Stimulated activated memory B cell treated with anti-CD40 and anti-IgM and Interleukin-4, amounts not matched to agents 10 μg/mL and 1 μg/mL and 100 μg/mL, for 72 hours (primary cell): ENCODE measurements at places on chromosomes 5 and 9.

- peaks cover 35% of the 10 kb centered on the region for H3K27me3 ChIP-seq
- no peaks in the 10 kb centered on the region for H3K36me3 ChIP-seq
- no peak overlapping the region for H3K4me3 ChIP-seq
- H3K4me1 ChIP-seq: no peaks in the 10 kb centered on the region
- no peak for ATAC-seq
- no peak overlapping the region for H3K27ac ChIP-seq
These were observed 8.6 kb upstream of the GLIS3 start for GRCh38 chr9:4308482-4308881.

GRCh38 chr9:115000217-115000639 is 69.8 kb upstream of the TNFSF8 start:
- peaks cover 33% of the 10 kb centered on the region for H3K27me3 ChIP-seq
- peaks cover 13% of the 10 kb centered on the region for H3K4me1 ChIP-seq
- no peak overlapping the region for H3K27ac ChIP-seq
- no peaks in the 10 kb centered on the region for H3K36me3 ChIP-seq
- ATAC-seq: peak; percentile 75

DNA sequence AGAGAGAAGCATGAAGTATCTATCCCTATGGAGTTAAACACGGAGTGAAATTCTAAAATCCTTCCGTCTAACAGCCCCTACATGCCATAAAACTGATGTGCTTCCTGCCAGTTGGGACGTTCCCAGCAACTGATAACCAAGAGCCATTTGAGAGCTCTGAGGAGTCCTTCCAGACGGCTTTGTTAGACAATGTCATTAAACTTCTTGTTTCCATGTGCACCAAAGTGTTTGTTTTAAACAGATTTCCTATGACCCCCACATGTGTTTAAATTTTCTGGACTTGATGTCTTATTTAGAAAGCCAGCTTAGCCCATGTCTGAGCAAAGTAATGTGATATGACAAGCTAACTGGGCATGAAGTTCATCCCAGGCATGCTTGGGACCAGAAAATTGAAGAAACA is 57.2 kb upstream of the LPAR1 start:
- no peak overlapping the region for H3K4me3 ChIP-seq
- no peak overlapping the region for H3K27ac ChIP-seq
- no peaks in the 10 kb centered on the region for H3K36me3 ChIP-seq
- H3K4me1 ChIP-seq: no peaks in the 10 kb centered on the region
- no peaks in the 10 kb centered on the region for H3K27me3 ChIP-seq

DNA sequence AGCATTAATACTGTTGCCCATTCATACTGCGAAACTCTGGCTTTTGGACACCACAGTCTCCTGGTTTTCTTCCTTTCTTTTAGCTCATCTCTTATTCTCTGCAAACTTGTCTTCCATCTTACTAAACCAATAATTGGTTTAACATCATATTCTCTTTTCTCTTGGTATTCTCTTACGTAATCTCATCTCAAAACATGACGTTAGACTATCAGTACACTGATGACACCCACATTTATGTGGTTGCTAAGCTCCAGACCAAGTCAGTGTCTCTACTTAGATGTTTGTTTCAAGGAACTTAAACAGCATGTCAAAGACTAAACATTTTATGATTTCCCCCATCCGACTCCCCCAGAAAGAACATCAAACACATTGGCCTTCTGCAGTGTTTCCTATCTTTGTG is 2.1 kb downstream of the PRRC1 start:
- H3K4me1 ChIP-seq: peaks cover 36% of the 10 kb centered on the region
- no peak overlapping the region for H3K27ac ChIP-seq
- no peaks in the 10 kb centered on the region for H3K27me3 ChIP-seq
- no peak overlapping the region for H3K4me3 ChIP-seq

- no peak for ATAC-seq
- H3K27ac ChIP-seq: no peak overlapping the region
- no peaks in the 10 kb centered on the region for H3K27me3 ChIP-seq
- H3K4me1 ChIP-seq: no peaks in the 10 kb centered on the region
These were observed 184.5 kb downstream of the SYK start for GRCh38 chr9:90986161-90986560.

- no peaks in the 10 kb centered on the region for H3K36me3 ChIP-seq
- H3K27me3 ChIP-seq: peaks cover 64% of the 10 kb centered on the region
- no peak for ATAC-seq
- H3K4me1 ChIP-seq: no peaks in the 10 kb centered on the region
These were observed 42.2 kb downstream of the PSD2 start for GRCh38 chr5:139837711-139838380.

GRCh38 chr5:147635882-147636728 is 126.2 kb upstream of the DPYSL3 start:
- no peaks in the 10 kb centered on the region for H3K4me1 ChIP-seq
- H3K27ac ChIP-seq: no peak overlapping the region
- no peaks in the 10 kb centered on the region for H3K36me3 ChIP-seq
- no peak overlapping the region for H3K4me3 ChIP-seq
- no peaks in the 10 kb centered on the region for H3K27me3 ChIP-seq
- ATAC-seq: peak; percentile 36

DNA sequence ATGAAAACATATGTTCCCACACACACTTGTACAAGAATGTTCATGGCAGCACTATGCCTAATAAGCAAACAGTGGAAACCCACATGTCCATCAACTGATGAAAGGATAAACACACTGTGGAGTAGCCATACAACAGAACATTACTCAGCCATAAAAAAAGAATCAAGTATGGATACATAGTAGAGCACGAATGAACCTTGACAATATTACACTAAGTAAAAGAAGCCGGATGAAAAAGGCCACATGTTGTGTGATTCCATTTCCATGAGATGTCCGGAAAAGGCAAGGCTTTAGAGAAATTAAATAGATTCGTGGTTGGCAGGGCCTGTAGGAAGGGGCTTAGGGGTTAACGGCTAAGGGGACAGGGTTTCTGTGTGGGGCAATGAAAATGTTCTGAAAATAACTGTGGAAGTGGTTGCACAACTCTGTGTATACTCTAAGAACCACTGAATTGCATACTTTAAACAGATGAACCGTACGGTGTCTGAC is 51.4 kb downstream of the COL23A1 start:
- no peak for ATAC-seq
- no peaks in the 10 kb centered on the region for H3K36me3 ChIP-seq
- no peak overlapping the region for H3K4me3 ChIP-seq
- H3K27ac ChIP-seq: no peak overlapping the region
- peaks cover 29% of the 10 kb centered on the region for H3K27me3 ChIP-seq

DNA sequence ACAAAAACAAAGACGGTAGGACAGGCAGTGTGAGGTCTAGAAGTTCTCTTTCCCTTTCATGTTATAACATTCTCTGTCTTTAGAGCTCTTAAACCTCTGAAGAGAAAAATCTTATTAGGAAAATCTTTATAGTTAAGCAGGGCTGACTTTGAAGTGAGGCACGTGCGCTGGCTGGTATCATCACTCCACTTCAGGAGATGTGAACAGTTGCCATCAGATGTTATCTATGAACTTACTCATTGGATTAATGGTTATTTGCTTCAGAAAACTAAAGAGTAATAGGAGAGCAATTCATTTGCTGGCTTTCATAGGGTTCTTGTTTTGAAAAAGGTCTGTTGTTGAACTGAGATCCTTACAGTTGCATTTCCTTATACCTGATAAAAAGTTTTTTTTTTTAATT is 25.7 kb downstream of the LRRTM2 start:
- no peak for ATAC-seq
- H3K36me3 ChIP-seq: peaks cover 25% of the 10 kb centered on the region
- no peak overlapping the region for H3K4me3 ChIP-seq
- H3K4me1 ChIP-seq: peaks cover 38% of the 10 kb centered on the region
- H3K27me3 ChIP-seq: no peaks in the 10 kb centered on the region

DNA sequence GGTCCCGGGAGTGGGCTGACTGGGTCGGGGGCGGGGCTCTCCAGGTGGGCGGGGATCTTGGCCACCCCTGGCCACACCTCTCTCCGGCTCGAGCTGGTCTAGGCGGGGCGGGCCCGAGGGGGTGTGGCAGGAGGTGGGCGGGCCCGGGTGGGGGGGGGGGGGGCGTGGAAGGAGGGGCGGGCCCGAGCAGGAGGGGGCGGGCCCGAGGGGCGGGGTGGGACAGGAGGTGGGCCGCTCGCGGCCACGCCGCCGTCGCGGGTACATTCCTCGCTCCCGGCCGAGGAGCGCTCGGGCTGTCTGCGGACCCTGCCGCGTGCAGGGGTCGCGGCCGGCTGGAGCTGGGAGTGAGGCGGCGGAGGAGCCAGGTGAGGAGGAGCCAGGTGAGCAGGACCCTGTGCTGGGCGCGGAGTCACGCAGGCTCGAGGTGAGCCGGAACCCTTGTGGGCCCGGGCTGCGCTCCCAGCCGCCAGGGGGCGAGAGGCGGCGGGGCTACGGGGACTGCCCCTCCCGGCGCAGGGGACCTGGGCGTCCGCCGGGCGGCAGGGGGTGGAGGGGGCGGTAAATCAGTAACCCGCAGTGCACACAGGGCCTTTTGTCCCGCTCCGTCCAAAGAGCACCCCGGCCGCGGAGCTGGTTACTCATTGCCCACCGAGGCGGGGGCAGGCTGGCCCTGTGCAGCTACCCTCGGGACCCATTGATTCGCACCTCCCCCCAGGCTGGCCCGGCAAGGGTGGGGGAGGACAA is at the start of gene FGFR4:
FGFR4 (plus strand) TSS at position 262 of the 744 bp plus-strand sequence. CDS start 2,688 bp downstream, outside the sequence.
- no peaks in the 10 kb centered on the region for H3K36me3 ChIP-seq
- H3K27me3 ChIP-seq: peaks cover 28% of the 10 kb centered on the region
- H3K4me3 ChIP-seq: peak within 1 kb of the TSS; percentile 64

- H3K27me3 ChIP-seq: peaks cover 43% of the 10 kb centered on the region
- ATAC-seq: no peak
- no peaks in the 10 kb centered on the region for H3K4me1 ChIP-seq
- H3K27ac ChIP-seq: no peak overlapping the region
These were observed 173.1 kb downstream of the CACNA1B start for GRCh38 chr9:138050472-138051330.

DNA sequence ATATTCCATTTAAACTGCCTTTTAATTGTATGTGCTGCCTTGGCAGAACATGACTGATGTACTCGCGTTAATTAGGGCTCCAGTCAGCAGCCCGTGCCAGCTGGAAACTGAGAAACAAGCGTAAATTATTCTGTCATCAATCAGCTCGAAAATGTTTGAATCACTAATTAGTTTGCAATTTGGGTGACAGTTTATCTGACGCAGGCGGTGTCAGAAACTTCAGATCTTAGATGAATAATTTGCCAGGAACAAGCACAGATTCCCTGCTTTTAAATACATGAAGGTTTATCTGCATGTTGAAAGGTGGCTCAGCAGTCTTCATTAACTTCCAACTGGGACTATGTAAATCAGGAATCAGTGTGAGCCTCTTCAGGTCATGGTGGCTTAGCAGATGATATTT is 176.0 kb upstream of the TLE4 start:
- no peak overlapping the region for H3K27ac ChIP-seq
- H3K27me3 ChIP-seq: no peaks in the 10 kb centered on the region
- H3K4me1 ChIP-seq: no peaks in the 10 kb centered on the region
- H3K4me3 ChIP-seq: no peak overlapping the region
- H3K36me3 ChIP-seq: no peaks in the 10 kb centered on the region

GRCh38 chr5:120361941-120362340 is 102.2 kb upstream of the PRR16 start:
- ATAC-seq: no peak
- H3K4me3 ChIP-seq: no peak overlapping the region
- no peak overlapping the region for H3K27ac ChIP-seq
- H3K27me3 ChIP-seq: no peaks in the 10 kb centered on the region
- no peaks in the 10 kb centered on the region for H3K4me1 ChIP-seq

DNA sequence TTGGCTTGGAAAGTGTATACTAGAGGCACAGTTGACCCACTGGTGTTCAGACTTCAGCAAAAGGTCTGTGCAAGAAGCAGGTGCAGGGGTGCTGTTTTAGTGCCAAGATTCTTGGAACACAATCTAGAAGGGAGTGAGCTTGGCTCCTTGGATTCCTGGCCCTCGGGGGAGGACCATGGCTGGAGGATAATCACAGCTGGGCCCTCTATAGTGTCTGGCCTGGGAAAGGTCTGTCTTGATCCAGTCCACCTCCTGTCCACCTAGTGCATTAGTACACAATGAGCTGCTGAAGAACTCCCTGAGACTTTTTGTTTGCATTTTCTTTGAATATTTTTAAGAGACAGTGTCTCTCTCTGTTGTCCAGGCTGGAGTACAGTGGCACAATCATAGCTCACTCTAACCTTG is 50.4 kb upstream of the PLPP1 start:
- no peaks in the 10 kb centered on the region for H3K27me3 ChIP-seq
- H3K4me3 ChIP-seq: no peak overlapping the region

- ATAC-seq: no peak
- no peaks in the 10 kb centered on the region for H3K36me3 ChIP-seq
- no peaks in the 10 kb centered on the region for H3K4me1 ChIP-seq
- no peak overlapping the region for H3K27ac ChIP-seq
These were observed 8.3 kb upstream of the LCN1 start for GRCh38 chr9:135512904-135513303.
